Parietal lobe (tissue), 2 donors: ENCODE measurements at places on chromosomes 12 and 14. TPM values are rescaled to one million over a fixed set of nuclear protein-coding genes. Genes with fewer than 3 reads are reported as not detected.

The FSCB gene
- 0.31 TPM for total RNA-seq

The RTRAF gene
- 48.8 TPM for total RNA-seq

The APOLD1 gene
- total RNA-seq: 19.4 TPM

The PLEKHD1 gene
- 0.31 TPM for total RNA-seq
